Kidney epithelial cell (primary cell): ENCODE measurements at places on chromosomes 11 and 22. TPM values are rescaled to one million over a fixed set of nuclear protein-coding genes. Genes with fewer than 3 reads are reported as not detected.

The PHLDB1 gene
- 99.0 and 107 TPM in 2 replicates for total RNA-seq

The IGLL5 gene
- not detected in 2 replicates for total RNA-seq

The TMEM45B gene
- total RNA-seq, result 2.3 and 2.8 TPM in 2 replicates

The EHBP1L1 gene
- 19.5 and 20.9 TPM in 2 replicates for total RNA-seq

The SHISAL1 gene
- total RNA-seq, result 0.71 and 1.4 TPM in 2 replicates

The PATE4 gene
- total RNA-seq, result not detected in 2 replicates

The OR51E2 gene
- total RNA-seq, result not detected in 2 replicates

The HPX gene
- total RNA-seq, result 0.13 and 0.34 TPM in 2 replicates

The TIGD3 gene
- total RNA-seq, result 0.89 and 1.3 TPM in 2 replicates

DNA sequence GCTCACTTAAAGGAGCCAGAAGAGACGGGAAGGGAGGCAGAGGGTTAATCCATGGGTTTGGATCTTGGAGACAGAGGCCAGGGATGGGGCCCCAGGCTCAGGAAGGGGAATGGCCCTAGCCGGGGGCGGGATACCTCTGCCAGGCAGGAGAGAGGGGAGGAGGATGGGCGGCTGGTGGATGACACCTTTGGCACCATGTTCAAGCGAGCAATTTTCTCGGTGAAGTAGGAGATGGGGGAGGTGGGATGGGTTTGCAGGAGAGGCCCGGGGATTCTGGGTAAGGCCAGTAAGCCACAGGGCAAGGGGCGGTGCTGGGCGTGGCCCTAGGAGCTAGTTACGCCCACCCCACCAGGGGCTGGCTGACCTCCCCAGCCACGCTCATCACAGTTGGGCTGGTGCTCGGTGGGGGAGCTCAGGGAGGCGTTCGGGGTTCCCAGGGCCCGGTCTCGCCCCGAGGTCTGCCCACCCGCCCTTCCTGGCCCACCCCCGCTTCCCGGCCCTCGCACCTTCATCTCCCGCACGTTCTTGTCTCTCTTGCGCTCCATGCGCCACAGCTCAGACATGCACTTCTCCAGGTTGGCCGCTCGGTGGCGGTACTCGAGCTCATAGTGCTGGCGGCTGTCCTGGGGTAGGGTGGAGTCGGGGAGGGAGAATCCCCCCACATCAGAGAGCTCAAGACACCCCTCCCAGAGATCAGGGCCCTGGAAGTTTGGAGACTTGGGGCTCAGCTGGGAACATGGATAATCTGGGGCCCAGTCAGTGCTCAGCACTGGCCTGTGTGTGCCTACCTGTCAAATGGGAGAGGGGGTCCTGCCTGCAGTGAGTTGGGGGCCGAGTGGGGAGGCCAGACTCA is 12.7 kb downstream of the BAIAP2L2 start:
- no peak for DNase-seq

- no peak for DNase-seq
These were observed 8.0 kb upstream of the RAB38 start for GRCh38 chr11:88183233-88183632.

- DNase-seq, result no peak
These were observed 626.4 kb downstream of the BRD1 start for GRCh38 chr22:49201046-49201970.

DNA sequence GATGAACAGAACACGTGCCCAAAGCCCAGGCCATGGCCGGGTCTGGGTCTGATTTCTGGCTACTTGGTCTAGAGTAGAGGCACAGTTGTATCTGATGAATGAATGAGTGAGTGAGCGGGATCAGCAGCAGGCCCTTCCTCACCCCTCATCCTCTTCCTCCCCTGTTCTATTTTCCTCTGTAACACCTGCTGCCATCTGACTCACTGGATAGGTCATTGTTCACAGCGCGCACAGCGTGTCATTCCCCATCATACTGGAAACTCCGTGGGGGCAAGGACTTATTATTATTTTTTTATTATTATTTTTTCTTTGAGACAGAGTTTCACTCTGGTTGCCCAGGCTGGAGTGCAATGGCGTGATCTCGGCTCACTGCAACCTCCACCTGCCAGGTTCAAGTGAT is 13.9 kb downstream of the NCF4 start:
- no peak for DNase-seq

- no peak for DNase-seq
These were observed 12.9 kb downstream of the SERPINH1 start for GRCh38 chr11:75574698-75575602.

DNA sequence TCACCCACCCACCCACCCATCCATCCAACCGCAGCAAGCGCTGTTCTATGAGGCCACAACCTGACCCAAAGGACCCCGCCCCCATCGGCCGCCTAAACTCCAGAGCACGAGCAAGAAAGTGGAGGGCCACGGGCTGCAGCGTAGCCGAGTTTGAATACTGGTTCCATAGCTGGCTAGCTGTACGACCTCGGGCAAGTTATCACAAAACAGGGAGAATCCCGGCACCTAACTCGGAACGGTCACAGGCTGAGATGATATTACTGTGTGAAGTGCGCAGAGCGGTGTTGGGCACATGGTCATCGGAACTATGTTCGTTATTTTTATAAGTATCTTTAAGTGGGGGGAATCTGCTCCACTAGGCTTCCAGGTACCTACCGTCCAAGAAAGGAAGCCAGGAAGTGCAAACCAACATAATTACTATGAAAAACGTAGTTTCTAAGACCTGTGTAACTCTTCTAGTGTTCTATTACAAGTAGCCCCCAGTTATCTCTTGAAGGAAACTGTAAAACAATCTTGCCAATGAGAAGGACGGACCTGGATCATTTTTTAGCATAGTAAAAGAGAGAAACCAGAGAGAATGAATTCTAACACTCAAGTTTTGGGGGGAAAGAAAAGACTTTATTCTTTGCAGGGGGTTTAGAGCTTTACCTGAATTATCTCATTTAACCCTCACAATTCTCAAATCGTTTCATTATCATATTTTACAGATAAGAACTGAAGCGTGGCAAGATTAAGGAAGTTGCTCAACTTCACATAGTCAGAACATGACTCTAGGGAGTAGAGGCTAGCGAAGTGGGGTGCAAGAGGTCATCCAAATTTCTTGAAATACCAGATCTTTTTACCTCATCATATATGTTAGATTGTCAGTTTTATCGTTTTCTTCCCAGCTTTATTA is 663 bp upstream of the BUD13 start:
- DNase-seq, result peak; percentile 10

DNA sequence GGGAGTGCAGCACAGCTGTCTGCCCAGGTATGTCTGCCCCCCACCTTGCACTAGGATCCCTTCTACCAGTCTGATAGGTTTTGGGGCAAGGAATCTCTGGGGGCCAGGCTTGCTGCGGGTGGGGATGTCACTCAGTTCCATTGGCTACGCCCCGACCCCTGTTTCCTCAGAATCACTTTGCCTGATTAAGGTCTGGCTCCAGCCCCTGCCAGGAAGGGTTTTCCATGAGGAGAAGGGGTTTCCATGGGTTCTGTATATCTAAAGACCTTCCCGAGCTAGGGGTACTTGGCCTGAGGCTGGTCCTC is 14.0 kb downstream of the OTOG start:
- no peak for DNase-seq

DNA sequence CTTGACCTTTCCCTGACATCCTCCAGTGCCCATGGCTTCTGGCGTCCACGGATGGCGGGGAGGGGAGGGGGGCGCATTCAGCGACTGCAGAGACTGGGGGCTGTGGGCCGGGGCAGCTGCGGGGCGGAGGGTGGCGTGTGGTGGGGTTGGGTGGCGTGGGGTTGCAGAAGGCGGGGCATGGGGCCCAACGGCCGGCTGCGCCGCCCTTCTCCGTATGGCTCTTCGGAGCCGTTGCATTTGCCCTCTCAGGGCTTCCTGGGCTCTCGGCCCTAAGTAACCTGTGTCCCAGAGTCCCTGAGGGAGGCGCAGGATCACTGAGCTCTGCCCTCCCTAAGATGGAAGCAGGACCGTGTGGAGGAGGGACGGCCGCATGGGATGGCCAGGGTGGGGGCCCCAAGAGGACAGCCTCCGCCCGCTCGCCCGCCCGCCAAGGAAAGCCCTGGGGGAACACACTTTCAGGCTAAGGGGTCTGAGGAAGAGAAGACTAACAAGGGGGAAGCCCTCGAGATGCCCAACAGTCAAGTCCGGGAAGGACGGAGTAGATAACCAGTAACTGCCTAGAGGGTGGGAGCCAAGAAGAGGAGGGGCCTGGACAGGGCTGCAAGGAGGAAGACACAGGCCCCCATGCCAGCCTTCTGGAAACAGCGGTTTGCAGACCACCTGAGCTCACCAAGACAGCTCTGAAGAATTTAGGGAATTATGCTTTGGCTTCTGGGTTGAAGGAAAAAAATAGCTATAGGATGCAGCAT is 9.2 kb upstream of the AIFM3 start:
- no peak for DNase-seq

GRCh38 chr22:26295563-26296126 is 126.4 kb downstream of the SEZ6L start:
- DNase-seq, result no peak

GRCh38 chr22:49633010-49633324 is 194.7 kb downstream of the BRD1 start:
- DNase-seq, result no peak

- no peak for DNase-seq
These were observed 8.6 kb downstream of the SIGIRR start for GRCh38 chr11:405954-406795.

- no peak for DNase-seq
These were observed 39.9 kb upstream of the CD5 start for GRCh38 chr11:61062181-61062930.

- no peak for DNase-seq
These were observed 90.7 kb upstream of the RAG2 start for GRCh38 chr11:36688571-36689291.
